ENCODE measurements at places on chromosomes 12 and 14.

DNA sequence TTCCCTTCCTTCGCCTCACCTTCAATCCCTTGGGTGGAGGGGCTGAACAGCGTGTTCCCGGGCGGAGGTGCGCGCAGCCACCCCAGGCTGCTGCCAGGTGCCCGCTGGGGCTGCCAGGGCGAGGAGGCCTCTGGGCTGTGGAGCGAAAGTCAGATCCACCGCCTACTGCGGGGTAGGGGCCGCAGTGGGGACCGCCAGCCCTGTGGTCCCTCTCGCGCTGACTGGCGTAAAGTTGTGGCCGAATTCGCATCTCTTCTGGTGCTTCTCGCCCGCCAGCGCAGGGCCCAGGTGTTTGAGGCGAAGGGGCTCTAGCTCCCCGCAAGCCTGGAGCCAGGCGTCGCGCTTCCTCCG, 6.9 kb upstream of the HOXC4 start:
- peaks cover 48% of the 10 kb centered on the region for H3K27me3 ChIP-seq
- DNase-seq = no peak
- H3K4me3 ChIP-seq = no peak overlapping the region
- H3K36me3 ChIP-seq = no peaks in the 10 kb centered on the region
- peaks cover 9% of the 10 kb centered on the region for H3K4me1 ChIP-seq
- no peak overlapping the region for H3K27ac ChIP-seq

DNA sequence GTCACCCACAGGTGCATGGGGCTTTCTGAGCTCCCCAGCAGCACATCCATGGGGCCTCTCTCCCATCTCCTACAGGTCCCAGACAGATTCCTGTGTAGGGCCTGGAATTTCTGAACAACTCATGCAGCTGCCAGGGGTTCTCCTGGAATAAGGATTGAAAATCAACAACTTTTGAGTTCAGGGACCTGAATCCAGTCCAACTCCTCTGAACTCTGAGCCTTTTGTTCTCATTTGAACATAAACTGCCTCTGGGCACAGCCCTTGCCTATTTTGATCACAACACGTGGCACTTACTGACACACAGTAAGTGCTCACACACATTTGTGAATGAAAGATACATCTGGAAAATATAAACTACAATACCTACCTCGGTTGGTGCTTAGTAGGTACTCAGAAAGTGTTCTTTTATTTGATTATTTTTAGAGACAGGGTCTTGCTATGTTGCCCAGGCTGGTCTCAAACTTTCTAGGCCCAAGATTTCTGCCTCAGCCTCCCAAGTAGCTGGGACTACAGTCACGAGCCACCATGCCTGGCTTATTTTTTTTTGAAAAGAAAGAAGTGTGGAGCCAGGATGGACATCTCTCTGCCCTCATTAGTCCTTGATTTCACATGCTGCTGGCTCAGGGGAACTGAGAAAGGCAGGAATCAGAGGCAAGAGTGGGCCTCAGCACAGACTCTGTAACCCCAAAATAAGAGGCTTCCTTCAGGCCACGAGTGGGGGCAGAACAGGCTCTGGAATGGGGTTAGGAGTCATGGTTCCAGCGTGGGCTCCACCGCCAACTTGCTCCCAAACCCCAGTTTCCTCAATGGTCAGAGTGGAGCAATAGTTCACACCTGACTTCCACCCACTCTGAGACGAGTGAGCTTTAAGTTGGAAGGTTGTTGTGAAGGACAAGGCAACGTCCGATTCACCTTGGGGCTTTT, 27.0 kb downstream of the SYNE3 start:
- H3K36me3 ChIP-seq = no peaks in the 10 kb centered on the region
- no peak overlapping the region for H3K27ac ChIP-seq
- H3K4me1 ChIP-seq = no peaks in the 10 kb centered on the region
- H3K4me3 ChIP-seq = no peak overlapping the region

- H3K4me1 ChIP-seq = no peaks in the 10 kb centered on the region
- no peak overlapping the region for H3K4me3 ChIP-seq
- DNase-seq = no peak
- H3K27me3 ChIP-seq = no peaks in the 10 kb centered on the region
- H3K27ac ChIP-seq = no peak overlapping the region
- H3K36me3 ChIP-seq = no peaks in the 10 kb centered on the region
Observed at GRCh38 chr12:79662046-79662811, 28.5 kb downstream of the PAWR start.

DNA sequence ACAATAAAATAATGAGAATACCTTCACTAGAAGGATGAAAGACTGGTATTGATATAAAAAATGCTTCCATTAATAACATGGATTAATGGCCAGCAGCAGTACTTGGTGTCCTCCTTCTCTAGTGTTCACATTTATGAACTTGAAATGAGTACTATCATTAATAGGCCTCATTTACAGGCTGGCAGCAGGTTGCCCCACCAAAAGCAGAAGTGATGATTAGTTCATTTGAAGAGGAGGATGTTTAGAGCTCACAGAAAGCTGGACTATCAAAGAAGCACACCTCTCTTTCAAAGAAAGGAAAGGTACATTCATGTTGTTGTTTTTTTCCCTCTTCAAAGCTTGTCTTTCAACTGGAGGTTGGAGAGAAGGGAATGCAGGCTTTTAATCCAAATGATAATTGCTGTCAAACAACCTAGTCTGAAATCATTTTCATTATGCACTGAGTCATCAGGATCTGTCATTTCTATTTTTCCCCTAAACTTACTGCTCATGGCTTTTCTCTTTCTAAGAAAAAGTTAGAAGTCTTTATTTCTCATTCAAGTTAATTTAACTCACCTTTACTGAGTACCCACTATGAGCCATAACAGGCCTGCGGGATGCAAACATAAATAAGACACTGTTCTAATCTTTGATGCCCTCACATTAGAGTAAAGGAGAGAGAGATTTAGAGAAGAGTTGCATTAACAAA, 157.9 kb upstream of the GRIP1 start:
- no peak overlapping the region for H3K27ac ChIP-seq
- no peak overlapping the region for H3K4me3 ChIP-seq
- DNase-seq = no peak
- no peaks in the 10 kb centered on the region for H3K36me3 ChIP-seq

GRCh38 chr12:72872238-72872887, 600.2 kb downstream of the TRHDE start:
- DNase-seq = no peak
- H3K27me3 ChIP-seq = no peaks in the 10 kb centered on the region
- H3K4me3 ChIP-seq = no peak overlapping the region
- no peaks in the 10 kb centered on the region for H3K36me3 ChIP-seq
- H3K27ac ChIP-seq = no peak overlapping the region

DNA sequence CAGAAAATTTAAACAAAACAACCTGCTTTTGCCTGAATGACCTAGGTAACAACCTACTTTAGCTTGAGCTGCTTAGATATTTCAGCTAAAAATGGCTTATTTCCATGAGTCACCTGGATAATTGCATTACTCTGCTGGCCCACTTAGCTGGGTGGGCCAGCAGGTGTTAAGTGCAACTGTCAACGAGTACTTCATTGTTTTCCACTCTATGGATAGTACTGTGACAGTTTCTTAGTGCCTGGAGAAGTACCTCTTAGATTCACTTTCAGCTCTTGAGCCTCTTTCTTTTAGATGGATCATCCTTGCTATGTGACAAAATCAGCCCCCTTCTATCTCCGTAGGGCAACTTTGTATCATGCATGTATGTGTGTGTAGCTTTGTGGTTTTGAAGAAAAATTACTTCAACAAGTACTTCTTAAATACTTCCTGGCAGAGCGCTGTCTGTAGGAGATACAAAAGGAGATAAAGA, 368.2 kb upstream of the ATP2B1 start:
- H3K4me1 ChIP-seq = peaks cover 20% of the 10 kb centered on the region
- no peak overlapping the region for H3K27ac ChIP-seq
- DNase-seq = peak; percentile 26
- H3K36me3 ChIP-seq = no peaks in the 10 kb centered on the region
- peaks cover 27% of the 10 kb centered on the region for H3K27me3 ChIP-seq
- no peak overlapping the region for H3K4me3 ChIP-seq

DNA sequence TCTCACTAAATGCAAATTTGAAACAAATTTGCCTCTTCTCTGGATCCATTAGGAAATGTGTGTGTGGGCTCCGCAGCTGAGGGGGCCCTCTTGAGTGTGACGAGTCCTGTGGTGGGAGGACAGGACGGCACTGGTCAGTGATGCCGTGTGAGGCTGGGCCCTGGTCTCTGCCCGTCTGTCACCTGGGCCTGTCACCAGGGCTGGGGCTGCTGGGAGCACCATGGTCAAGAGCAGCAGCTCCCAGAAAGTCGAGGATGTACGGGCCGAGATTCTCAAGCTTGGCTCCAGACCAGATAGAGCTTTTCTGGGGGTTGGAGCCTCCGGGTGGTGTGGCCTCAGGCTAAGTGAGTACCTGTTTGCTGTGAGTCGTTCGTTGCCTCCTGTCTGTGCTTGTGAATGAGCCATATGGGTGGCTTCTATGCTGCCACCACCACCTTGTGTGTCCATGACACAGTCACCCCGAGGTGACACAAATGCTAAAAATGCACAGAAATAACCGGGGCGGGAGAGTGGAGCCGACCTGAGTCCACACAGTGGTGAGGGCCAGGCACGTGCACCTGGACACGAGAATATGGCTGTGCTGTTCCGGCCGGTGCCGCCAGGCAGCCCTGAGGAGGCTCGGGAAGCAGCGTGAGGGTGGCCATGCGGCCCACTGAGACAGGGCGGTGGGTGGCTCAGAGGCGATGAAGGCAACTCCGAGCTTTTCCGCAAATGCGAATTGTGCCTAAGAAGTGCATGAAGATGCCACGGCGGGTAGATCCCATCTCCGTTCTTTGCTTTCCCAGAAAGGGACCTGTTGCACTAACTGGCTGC, 8.7 kb downstream of the PGAM5 start:
- no peak overlapping the region for H3K4me3 ChIP-seq
- no peaks in the 10 kb centered on the region for H3K4me1 ChIP-seq
- peaks cover 81% of the 10 kb centered on the region for H3K36me3 ChIP-seq

DNA sequence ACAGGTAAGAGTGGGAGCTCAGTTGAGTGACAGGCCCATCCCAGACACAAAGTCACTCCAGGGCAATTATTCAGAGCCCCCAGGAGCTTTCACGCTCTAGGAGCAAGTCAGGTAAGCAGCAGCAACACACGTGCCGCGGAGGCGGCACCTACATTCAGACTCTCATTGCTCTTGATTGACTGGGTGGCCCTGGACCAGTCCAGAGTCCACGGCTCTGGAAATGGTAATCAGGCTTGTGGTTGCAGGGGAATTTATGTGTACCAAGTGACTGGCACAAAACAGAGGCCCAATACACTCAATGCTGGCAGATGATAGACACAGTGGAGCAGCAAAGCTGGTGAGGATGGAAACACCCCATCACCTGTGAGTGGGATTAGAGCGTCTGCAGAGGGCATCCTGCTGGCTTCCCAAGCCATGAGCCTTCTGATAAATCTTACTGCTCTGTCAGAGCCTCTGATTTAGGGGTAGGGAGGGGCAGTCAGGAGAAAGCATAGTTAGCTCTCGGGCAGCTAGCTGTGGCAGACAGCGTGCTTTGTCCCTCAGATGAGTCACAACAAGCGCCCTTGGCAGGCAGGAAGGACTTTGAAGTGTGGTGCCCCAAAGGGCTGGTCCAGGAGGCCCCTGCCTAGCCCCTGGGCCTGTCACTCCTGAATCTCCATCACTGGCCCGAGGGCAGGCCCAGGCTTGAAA, 344.7 kb downstream of the CACNA1C start:
- H3K27ac ChIP-seq = no peak overlapping the region
- no peak for DNase-seq
- H3K36me3 ChIP-seq = no peaks in the 10 kb centered on the region
- no peaks in the 10 kb centered on the region for H3K4me1 ChIP-seq
- peaks cover 5% of the 10 kb centered on the region for H3K27me3 ChIP-seq
- no peak overlapping the region for H3K4me3 ChIP-seq

DNA sequence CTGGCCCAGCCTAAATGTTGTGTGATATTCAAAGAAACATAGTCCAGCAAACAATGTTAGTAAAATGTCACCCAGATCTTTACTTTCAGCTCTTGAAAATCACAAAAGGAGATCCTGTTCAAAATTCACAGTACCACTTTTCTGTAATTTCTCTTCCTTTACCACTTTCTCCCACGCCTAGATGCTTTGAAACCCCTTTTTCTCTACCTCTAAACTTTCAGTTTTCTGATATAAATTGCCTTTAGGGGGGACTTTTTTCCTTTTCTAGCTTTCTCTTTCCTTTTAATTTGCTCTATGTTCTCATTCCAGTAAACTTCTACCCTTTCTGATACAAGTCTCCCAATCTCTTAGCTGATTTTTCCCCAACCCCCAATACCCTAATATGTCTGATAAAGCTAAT, 101.8 kb downstream of the LMO3 start:
- no peaks in the 10 kb centered on the region for H3K36me3 ChIP-seq
- H3K4me1 ChIP-seq = no peaks in the 10 kb centered on the region
- H3K27ac ChIP-seq = no peak overlapping the region

DNA sequence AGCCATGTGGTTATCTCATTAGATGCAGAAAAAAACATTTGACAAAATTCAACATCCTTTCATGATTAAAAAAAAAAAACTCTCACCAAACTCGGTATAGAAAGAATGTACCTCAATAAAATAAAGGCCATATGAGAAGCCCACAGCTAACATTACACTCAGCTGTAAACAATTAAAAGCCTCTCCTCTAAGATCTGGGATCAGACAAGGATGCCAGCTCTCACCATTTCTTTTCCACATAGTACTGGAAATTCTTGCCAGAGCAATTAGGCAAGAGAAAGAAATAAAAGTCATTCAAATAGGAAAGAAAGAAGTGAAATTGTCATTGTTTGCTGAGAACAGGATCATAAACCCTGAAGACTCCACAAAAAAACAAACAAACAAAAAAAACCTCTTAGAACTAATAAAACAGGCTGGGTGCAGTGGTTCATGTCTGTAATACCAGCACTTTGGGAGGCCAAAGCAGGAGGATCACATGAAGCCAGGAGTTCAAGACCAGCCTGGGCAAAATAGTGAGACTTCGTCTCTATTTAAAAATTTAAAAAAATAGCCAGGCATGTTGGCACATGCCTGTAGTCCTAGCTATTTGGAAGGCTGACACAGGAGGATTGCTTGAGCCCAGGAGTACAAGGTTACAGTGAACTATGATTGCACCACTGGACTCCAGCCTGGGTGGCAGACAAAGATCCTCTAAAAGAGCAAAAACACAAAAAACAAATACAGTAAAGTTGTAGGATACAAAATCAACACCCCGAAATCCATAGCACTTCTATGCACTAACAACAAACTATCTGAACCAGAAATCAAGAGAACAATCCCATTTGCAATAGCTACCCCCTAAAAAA, 114.4 kb downstream of the FOXA1 start:
- no peaks in the 10 kb centered on the region for H3K4me1 ChIP-seq
- H3K4me3 ChIP-seq = no peak overlapping the region
- no peaks in the 10 kb centered on the region for H3K36me3 ChIP-seq
- DNase-seq = no peak
- no peaks in the 10 kb centered on the region for H3K27me3 ChIP-seq
- H3K27ac ChIP-seq = no peak overlapping the region

DNA sequence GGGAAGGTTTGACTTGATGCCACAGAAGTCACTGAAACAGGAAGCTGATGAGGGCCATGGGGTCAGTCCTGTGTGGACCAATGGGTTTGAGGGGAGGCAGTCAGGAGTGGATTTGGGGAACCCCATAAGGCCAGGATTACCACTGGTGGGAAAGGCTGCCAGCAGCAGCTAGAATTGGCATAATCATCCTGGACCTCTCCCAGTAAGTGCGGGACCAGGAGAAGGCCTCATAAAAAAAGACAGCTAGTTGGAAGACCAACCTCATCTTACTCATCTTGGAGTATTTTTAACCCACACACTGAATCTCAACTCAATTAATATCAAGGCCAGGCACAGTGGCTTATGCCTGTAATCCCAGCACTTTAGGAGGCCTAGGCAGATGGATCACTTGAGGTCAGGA, 22.7 kb downstream of the TBX3 start:
- H3K27ac ChIP-seq = no peak overlapping the region
- H3K27me3 ChIP-seq = peaks cover 3% of the 10 kb centered on the region
- H3K4me3 ChIP-seq = no peak overlapping the region
- no peaks in the 10 kb centered on the region for H3K36me3 ChIP-seq
- H3K4me1 ChIP-seq = no peaks in the 10 kb centered on the region
